SK-N-SH (cell line): ENCODE measurements at places on chromosomes 6 and 20. TPM values are rescaled to one million over a fixed set of nuclear protein-coding genes. Genes with fewer than 3 reads are reported as not detected.

Gene XKR7
- polyA plus RNA-seq: 0.02 and 0.10 TPM in 2 replicates

Gene MYO6
- polyA plus RNA-seq: 6.2 and 7.7 TPM in 2 replicates

DNA sequence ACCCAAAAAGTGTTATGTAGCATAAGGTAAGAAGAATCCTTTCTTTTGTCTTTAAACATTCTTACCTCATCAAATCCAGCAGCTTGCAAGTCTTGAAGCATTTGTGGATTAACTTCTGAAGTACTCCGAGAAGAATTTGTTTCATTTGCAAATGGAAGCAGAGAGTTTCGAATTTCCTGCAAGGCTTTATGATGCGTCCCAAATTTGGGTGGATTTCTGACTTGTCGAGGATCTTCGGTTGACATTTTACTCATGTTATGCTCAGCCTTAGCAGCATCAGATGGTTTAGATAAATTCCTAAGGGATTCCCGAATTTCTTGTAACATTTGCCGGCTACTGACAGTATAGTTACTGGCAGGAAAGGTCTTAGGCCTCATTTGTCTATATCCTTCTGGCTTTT, 16.2 kb downstream of the LATS1 start:
- peaks cover 6% of the 10 kb centered on the region; the same call in 1 of the 2 replicates for H3K36me3 ChIP-seq
- no peaks in the 10 kb centered on the region for H3K27me3 ChIP-seq
- H3K4me1 ChIP-seq: no peaks in the 10 kb centered on the region
- H3K27ac ChIP-seq: no peak overlapping the region
- no peak overlapping the region for H3K4me3 ChIP-seq

- H3K4me3 ChIP-seq: no peak overlapping the region
- no peak for DNase-seq
- peaks cover 36% of the 10 kb centered on the region for H3K4me1 ChIP-seq
Measured at GRCh38 chr6:16948396-16948795, 153.5 kb upstream of the STMND1 start.

- no peaks in the 10 kb centered on the region for H3K4me1 ChIP-seq
- no peak for DNase-seq
- H3K27ac ChIP-seq: no peak overlapping the region
- no peak overlapping the region for H3K4me3 ChIP-seq
- no peaks in the 10 kb centered on the region for H3K27me3 ChIP-seq
Measured at GRCh38 chr6:129620234-129620610, 89.8 kb downstream of the ARHGAP18 start.

GRCh38 chr6:89205819-89206218, 11.3 kb downstream of the GABRR1 start:
- no peak overlapping the region for H3K27ac ChIP-seq
- no peaks in the 10 kb centered on the region for H3K36me3 ChIP-seq
- no peak overlapping the region for H3K4me3 ChIP-seq

Gene TFEB
- 6.2 and 6.7 TPM in 2 replicates for polyA plus RNA-seq
